ENCODE measurements at places on chromosomes 16 and 17.
A peak's percentile ranks its signal among the peaks of the same experiment; 100 is the strongest.

DNA sequence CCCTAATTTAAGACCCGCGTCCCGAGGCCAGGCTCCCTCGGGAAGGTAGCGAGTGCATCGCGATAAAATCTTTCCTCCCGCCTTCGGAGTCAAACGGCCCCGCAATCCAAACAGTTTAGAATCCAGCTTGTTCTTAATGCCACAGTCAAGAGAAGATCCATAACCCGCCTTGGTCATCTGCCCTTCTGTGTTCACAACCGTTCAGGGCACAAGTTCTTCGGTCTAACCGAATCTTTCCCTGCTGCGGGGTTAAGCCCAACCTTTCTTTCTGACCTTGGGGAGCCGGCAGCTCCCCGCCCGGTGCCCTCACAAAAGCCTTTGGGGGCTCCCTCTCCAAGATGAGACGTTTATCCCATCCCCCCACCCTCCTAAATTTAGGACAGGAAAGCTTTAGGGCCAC lies 30.3 kb downstream of the CPSF4L start:
- no peak for DNase-seq

DNA sequence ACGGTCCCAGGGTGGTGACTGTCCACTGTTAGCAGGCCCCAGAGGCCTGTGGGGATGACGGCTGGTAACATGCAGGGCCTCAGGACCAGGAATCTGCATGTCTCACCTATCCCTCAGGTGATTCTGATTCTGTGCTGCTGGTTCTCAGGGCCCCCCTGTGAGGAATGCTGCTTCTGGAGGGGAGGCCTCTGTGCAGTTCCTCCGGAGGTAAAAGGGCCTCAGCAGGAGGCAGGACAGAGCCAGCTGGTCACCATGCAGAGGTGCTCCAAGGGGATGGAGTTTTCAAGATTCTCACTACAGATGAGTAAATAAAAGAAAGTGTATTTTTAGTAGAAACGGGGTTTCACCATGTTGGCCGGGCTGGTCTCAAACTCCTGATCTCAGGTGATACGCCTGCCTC lies 33.8 kb downstream of the CLEC16A start:
- DNase-seq: no peak

DNA sequence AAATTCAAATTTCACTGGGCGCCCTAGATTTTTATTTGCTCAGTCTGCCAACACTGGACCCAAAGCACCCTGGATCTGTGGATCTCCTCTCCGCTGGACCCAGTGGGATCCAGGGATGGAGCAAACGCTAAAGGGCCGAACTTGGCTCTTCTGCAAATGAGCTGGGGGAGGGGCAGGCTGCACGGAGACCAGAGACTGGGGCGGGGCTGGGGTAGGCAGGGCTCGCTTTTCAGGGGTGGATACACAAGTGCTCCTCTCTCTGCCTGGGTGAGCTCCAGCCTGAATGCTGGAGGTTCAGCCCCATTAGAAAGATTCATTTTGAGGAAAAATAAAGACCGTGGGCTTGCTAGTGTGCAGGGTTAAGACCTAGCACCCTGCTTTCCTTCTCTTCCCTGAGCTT lies 8.9 kb downstream of the CBX4 start:
- DNase-seq: no peak

DNA sequence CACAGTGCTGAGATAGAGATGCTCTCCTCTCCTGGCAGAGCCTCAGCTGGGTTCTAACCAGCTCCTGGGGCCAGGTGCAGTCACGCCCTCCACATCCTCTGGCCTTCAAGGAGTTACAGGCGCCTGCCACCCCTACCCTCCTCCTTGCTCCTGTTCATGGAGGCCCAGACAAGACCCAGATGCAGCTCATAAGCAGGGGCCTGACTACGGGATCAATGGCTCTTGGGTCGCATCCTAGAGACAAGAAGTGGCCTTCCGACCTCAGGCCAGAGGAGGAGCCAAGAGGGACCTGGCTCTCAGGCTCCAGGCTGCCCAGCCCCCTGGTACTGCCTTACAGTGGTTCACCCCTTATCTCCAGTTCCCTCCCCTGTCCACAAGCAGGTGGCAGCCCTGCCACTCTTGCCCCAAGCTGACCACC lies 23.0 kb downstream of the ARHGAP27 start:
- DNase-seq: no peak

- DNase-seq: no peak
Measured at GRCh38 chr17:31294231-31294630, 2.8 kb downstream of the OMG start.

- DNase-seq: no peak
Measured at GRCh38 chr17:28460901-28461300, 12.5 kb upstream of the SLC13A2 start.

- no peak for DNase-seq
Measured at GRCh38 chr16:1174477-1175357, 21.8 kb downstream of the CACNA1H start.

DNA sequence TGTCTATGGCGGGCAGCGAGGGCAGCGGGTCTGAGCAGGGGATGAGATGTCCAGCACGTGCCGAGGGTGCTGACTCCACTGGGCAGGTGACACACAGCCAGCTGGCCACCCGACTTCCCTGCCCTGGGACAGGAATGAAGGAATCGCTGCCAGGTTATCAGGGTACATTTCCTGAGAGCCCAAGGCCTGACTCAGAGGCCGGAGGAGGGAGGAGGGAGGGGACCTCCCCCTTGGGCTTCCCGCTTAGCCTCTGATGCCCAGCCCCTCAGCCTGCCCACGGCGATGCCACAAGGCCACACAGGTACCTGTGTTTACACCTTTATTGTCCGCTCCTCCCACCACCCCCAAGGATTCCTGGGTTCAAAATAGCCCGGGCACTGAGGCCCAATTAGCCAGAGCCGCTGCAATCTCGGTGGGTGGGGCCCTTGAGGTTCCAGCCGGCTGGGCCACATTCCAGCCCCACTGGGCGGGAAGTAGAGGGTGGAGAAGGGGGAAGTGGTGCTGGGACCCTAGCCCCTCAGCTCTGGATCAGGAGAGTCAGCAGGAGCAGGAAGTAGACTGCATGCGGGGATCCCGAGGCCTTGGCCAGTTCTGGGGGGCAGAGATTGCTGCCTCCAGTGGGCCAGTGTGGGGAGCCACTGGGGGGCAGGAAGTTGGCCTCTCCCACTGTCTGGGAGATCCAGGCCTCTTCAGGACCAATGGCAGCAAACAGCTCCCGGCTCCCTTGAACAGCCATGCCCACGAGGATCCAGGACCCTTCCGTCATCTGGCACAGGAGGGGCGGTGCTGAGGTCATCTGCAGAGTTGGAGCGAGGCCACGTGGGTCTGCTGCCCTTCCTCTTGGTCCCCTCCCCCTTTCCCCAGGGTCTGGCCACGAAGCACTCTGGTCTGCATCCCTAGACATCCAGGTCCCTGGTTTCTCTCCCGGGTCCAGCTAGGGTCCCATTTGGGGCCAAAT lies 3.4 kb upstream of the PRSS8 start:
- peak; percentile 81 for DNase-seq

GRCh38 chr17:57034807-57035754 lies 50.0 kb upstream of the AKAP1 start:
- DNase-seq: peak; percentile 26

DNA sequence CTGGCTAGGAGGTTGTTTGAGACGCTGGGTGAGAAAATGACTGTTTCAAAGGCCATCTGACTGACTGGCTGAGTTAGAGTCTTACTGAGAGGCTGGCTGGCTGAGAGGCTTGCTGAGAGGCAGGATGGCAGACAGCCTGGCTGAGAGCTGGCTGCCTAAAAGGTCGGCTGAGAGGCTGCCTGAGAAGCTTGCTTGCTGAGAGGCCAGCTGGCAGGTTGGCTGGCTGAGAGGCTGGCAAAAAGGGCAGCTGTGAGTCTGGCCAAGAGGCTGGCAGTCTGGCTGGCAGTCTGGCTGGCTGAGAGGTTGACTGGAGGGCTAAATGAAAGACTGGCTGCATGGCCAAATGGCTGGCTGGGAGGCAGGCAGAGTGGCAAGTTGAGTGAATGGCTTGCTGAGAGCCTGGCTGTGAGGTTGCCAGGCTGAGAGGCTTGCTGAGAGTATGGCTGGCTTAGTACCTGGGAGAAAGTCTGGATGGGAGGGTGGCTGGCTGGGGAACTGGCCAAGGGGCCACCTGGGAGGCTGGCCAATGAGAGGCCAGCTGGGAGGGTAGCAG lies 35.3 kb upstream of the ACSM2B start:
- peak; percentile 85 for DNase-seq

DNA sequence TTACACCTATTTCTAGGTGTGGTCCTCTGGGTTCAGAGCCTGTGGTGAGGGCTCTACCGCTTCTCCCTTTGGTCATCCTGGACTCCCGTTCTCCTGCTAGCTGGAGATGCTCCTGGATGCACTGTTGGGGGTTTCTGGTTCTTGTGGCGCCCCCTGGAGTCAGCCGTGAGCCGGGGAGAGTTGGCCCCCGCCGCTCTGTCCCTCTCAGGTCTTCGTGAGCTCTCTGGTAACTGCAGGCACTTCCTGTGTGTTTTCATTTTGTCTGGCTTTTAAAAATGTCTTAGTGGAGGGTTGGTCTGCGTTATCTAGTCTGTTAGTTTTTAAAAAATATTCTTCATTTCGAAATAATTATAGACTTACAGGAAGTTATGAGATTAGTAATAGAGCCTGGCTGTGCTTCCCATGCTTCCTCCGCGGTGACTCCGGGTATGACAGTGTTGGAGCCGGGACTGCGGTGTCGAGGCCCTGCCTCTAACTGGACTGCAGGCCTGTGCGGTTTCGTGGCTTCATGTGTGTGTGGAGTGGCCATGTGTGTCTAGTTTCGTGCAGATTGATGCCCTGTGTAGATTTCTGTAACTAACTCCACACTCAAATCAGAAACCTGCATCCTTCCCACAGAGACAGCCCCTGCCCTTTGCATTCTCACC lies 78.0 kb upstream of the ZNF750 start:
- no peak for DNase-seq

GRCh38 chr17:44919885-44920564 lies 4.7 kb upstream of the GFAP start:
- DNase-seq: peak; percentile 87

DNA sequence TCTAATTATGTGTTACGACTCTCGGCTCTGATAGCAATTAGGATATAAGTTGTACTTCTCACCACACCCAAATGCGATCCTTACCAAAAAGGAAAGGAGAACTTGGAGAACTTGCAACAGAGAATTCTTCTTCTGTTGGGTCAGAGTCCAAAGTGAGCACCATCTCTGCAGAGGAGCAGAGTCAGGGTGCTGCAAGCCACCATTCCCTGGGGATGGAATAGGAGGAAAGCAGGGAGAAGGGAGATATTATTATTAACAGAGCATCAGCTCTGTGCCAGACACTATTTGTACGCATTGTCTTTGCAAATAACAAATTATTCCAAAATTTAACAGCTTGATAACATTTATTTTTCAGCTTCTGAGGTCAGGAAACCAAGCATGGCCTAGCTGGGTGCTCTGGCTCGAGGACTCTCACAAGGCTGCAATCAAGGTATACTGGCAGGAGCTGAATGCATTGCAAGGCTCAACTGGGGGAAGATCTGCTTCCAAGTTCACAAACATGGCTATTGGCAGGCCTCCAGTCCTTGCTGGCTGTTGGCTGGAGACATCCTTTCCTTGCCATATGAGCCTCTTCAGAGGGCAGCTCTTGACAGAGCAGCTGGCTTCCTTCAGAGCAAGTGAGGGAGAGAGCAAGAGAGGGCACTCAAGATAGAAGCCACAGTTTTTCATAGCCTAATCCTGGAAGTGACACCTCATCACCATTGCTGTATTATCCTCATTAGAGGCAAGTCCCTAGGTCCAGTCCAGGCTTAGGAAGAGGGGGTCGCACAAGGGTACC lies 296.2 kb upstream of the CDH5 start:
- no peak for DNase-seq

- no peak for DNase-seq
Measured at GRCh38 chr16:71855937-71856662, 10.3 kb downstream of the ATXN1L start.

- DNase-seq: no peak
Measured at GRCh38 chr16:10584981-10585438, 4.6 kb upstream of the EMP2 start.

DNA sequence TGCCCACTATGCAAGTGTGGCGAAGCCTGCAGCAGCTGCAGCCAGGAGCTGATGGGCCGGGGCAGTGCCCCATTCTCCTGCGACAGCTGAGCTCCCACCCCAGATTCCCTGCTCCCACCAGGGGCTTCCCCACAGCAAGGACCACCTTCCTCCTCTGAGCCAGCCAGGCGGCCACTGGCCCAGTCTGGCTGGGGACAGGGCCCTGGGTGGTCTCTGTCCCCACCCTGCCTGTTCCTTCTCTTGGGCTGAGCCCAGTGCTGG lies 5.6 kb upstream of the NPTX1 start:
- DNase-seq: no peak

DNA sequence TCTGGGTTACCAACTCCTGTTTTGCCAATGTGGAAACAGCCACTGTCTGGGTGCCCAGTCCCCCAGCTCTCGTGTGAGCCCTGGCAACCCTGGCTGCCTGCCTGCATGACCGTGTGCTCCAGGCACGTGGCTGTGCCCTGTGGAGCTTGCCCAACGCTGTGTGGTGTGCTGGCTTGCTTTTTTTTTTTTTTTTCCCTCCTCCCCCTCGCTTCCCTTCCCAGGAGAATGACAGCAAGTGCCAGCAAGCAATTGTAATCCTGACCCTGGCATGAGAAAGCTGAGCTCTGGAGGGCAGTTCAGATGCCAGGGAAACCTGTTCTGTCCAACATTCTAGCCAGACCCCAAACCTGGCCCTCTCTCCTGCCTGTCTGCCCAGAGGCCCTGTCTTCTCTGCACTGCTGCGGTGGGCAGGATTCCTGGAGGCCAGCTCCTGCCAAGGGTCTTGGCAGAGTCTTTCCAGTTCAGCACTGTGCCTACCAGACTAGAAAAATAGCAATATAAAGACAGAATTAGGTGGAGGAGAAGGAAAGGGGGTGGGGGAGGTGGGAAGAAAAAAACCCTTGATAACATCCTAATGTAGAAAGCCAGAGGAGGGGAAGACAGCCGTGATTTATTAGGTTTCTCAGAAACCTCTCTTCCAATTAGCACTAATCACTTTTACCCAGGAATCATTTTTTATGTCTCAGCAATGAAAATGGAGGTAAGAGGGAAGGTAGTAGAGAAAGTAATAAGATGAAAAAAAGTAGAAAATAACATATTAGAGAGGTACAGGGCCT lies 9.0 kb downstream of the HLF start:
- peak; percentile 91 for DNase-seq

DNA sequence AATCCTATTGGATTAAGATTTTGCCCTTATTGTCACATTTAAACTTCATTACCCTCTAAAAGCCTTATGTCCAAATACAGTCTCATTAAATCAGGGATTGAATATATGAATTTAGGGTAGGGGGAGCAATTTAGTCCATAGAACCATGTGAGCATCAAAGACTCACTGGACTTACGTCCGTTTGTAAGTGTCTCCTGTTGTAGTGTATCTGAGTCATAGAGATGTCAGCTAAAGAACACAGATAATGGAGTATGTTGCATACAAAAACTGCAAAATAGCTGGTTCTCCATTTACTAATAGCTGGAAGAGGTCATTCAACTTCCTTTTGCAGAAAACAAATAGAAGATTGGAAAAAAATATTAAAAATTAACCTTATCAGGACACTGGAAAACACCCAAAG lies 599.1 kb upstream of the SOX9 start:
- DNase-seq: no peak

- DNase-seq: no peak
Measured at GRCh38 chr17:50355701-50356341, 9.9 kb downstream of the XYLT2 start.
